ENCODE measurements at places on chromosomes 7 and 10.

- no peak for DNase-seq
Measured at GRCh38 chr10:76644476-76644875, 993.1 kb downstream of the KCNMA1 start.

GRCh38 chr7:135403302-135403701 lies 106.6 kb downstream of the CNOT4 start:
- DNase-seq, result no peak

DNA sequence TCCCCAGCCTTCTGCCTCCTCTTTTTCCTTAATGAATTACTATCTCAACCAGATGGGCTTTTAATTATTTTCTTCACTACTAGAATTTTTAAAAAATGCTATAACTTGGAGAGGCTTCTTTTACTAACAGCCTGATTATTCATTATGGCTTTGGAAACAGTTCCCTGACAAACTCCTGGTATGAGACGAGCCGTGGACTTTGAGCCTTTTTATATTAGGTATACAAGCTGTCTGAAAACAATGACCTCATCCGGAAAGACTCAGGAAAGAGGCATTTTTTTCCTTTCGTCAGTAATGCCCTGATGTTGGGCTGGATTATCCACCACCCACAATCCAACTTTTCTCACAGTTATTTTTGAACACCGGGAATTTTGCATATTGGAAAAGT lies 26.7 kb upstream of the ABLIM1 start:
- no peak for DNase-seq

DNA sequence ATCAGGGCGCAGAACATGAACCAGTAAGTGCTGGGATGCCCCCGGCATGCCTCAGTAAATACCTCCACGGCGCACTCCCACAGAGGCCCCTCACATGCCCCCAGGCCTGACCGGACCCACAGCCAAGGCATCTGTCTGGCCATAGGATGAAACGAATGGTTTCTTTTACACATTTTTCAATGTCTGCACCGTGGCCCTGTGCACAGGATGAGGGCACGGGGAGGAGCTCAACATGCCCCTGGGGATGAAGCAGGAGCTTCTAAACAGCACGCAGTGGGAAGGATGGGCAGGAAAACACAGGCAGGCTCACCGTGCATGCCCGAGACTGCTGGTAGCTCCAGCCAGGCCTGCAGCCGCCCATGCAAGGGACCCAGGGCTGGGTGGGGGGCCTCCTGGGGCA lies 283.3 kb downstream of the TNS3 start:
- peak; percentile 22 for DNase-seq

DNA sequence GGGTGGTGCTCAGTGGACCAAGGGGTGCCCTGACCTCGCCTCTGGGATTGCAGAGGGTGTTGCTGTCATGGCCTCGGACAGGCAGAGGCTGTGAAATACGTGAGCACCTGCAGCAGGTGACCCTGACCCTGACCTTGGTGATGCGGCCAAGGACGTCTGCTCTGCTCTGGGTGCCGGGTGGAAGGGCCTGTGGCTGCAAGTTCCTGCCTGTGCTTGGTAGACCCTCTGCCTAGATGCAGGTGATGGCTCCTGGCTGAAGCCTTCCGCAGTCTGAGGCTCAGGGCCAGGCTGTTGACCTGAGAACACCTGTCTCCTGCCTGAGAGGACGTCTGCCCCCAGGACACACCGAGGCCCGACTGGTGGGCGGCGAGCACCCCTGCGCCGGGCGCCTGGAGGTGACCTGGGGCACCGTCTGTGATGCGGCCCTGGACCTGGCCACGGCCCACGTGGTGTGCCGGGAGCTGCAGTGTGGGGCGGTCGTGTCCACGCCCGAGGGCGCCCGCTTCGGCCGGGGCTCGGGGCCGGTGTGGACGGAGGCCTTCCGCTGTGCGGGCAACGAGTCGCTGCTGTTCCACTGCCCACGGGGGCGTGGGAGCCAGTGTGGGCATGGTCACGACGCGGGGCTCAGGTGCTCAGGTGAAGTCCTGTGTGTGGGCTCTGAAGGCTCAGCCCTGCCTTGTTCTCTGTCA lies 4.4 kb downstream of the SCART1 start:
- DNase-seq, result no peak

DNA sequence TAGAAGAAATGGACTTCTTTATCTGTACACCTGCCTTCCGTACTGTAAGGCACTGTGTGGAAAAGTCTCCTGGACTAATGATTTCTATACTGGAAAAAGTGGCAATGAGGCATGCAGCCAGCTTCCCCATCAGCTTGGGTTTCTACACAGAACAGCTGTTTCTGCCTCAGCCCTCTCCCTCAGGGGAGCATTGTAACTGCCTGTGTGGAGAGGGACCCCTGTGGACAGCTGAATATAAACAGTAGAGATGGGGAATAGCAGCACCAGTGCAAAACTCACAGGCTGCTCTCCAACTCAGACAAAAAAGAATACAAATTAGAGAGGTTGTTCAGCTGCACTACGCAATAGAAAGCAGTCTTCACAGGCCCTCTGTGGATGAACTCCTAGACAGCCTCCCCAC lies 451.3 kb upstream of the MBL2 start:
- DNase-seq, result peak; percentile 15

DNA sequence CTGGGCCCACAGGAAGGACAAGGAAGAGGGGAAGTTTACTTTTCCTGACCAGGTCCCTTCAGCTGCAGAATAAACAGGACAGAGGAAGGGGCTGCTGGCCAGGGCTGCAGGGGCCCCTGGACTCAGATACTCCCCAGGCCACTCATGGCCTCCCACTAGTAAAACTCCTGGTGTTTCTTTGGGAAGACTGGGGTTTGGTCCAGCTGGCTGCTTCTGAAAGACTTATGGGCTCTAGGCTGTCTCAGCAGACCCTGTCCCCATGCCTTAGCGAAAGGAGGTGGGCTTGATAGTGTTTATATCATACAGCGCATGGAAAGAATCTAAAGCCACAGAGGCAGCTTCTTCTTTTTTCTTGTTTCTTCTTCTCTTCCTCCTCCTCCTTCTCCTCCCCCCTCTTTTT lies 56.4 kb downstream of the PALD1 start:
- DNase-seq, result no peak

DNA sequence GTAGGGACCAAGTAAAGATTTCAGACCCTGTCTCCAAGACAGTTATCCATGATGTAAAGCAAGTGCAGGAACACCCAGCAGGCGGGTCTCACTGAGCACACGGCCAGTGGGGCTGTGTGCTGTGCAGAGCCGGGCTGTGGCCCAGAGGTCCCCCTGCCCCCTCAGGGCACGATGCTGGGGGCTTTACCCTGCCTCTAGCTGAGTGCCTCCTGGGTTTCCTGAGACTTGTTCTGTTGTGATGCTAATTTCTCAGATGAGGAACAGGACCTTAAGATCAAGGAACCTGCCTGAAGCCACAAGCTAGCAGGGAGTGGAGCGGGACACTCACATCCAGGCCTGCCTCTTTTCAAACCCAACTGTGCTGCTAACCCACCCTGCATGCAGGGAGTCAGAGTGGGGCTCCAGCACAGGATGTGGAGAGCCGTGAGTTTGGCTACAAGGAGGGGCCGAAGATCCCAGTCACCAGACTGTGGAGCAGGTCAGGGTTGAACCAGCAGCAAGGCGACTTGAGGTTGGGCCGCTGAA lies 76.1 kb upstream of the LYZL2 start:
- no peak for DNase-seq

DNA sequence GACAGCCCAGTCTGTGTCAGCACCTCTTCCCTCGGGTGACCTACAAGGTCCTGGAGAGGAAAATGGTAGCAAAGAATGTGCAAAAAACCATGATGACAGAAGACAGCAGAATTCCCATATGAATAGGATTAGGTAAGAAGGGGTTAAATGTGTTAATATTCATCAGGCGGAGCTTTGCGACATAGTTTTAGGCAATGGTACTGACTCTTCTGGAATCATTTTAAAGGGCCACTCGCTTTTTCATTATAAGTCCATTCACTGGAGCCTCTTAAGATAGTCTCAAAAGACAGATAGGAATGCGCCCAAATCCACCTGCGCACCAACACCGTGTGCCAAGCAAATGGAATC lies 38.2 kb downstream of the DLG5 start:
- DNase-seq, result no peak

GRCh38 chr10:373526-374309 lies 238.5 kb downstream of the ZMYND11 start:
- DNase-seq, result no peak

- no peak for DNase-seq
Measured at GRCh38 chr10:120342115-120342714, 114.8 kb upstream of the PLPP4 start.

- DNase-seq, result no peak
Measured at GRCh38 chr7:11757153-11757552, 74.8 kb downstream of the THSD7A start.

DNA sequence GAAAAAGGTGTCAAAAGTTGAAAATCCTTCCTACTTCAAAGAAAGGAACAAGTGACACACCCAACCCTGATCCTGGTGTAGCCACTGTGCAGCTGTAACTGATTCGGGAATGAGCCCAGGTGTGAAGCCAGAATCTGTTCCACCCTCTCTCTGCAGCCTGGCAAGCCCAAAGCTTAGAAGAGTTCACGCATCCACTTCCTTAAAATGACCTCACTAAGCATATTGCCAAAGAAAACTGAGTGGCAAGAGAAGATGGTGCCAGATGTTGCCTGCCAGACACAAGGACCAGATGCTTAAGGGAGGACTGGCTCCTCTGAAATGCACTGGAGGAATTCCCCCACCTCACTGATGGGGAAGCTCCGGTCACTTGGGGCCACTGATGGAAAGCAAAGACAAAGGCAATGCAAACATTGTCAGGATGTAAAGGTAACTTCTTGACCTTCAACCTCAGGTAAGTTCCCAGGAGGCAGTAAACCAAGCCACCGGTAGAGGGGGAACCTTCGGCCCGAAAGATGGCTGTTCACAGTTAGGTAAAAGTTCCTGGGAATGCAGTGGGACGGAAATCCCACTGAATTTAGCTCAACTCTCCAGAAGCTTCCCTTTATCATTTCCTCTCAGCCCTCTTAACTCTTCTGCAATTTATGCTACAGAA lies 554.9 kb downstream of the KCNMA1 start:
- no peak for DNase-seq

GRCh38 chr7:44076101-44076895 lies 6.0 kb downstream of the POLM start:
- no peak for DNase-seq

DNA sequence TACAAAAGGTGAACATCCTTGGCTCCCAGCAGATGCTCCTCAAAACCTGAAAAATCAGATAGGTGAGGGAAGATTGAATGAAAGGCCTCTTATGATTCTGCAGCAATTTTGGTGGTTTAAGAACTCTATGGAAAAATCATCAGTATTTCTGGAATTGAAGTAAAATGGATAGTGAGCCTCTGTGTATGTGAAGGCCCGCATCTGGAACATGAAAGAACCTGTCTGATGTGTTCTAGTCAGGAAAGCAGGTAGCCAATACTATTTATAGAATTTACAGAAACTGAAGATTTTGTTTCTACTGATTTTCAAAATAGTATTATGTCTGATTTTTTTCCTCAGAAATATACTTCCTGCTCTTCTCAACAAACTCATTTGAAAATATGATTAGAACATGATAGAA lies 37.3 kb downstream of the EGFR start:
- DNase-seq, result no peak

DNA sequence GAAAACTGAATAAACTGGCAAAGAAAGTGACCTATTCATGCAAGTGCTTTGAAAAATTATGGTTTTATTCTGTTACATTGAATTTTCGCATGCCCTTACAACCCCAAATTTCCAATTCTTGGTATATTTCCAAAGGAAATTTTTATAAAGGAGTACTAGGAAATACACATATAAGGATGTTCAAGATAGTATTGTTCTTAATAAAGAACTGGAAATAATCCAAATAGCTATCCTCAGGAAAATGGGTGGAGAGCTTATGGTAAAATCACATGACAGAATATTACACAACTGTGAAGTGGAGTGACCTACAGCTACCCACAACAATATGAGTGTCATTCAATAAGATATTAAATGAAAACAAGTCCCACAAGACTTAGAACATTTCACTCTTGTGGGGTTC lies 138.9 kb upstream of the BMPER start:
- no peak for DNase-seq

Data from right kidney (tissue), 9 donors.